ENCODE measurements at places on chromosomes 4 and X. TPM values are rescaled to one million over a fixed set of nuclear protein-coding genes. Genes with fewer than 3 reads are reported as not detected.

DNA sequence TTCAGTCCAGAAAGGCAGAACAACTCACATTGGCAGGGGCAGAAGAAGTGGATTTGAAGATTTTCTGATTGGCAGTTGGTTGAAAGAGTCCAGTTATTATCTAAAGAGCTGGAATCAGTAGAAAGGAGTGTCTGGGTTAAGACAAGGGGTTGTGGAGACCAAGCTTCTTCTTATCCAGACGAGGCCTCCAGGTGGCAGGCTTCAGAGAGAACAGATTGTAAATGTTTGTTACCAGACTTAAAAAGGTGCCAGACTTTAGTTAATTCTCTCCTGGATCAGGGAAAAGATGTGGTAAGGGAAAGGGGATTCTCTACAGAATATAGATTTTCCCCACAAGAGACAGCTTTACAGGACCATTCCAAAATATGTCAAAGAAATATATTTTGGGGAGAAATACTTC, 36.7 kb upstream of the TLR3 start:
- no peak for DNase-seq

GRCh38 chr4:58515226-58515625, 1405.0 kb upstream of the IGFBP7 start:
- no peak for DNase-seq

DNA sequence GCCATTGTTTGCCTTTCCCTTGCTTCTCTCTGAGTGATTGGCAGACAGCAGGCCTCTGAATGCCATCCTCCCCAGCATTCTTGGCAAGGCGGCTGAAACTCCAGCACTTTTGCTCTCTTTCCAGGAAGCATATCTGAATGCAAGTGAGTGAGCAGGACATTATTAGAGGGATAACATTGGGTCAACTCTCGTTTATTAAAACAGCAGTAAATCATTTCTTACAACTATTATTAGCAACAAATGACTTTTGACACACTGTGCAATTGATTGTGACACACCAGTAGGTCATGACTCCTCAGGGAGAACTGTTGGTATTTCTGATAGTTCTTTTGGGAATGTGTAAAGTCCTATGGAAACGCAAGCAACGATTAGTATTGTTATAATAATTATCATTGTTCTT, 103.8 kb downstream of the EFNB1 start:
- peak; percentile 19 for DNase-seq

DNA sequence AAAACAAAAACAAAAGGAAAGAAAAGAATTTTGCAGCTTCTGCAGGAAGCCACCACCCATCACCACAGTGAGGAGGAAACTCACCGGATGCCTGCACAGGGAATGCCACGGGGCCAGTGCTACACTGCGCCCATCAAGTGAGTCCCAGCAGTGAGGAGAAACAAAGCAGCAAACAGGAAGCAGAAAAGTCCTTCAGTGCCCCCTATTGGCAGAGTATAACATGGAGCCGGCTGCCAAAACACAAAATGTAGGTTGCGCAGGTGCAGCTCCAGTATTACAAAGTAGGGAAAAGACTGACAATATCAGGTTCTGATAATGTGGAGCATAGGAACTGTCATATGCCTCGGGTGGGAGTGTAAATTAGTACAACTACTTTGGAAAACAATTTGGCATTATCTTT, 23.3 kb upstream of the SCML2 start:
- no peak for DNase-seq

- DNase-seq = no peak
Observed at GRCh38 chr4:100206850-100207249, 16.6 kb upstream of the DDIT4L start.

GRCh38 chrX:74540635-74541249, 73.7 kb downstream of the RLIM start:
- DNase-seq = no peak

GRCh38 chrX:43605351-43605750, 50.7 kb upstream of the MAOA start:
- no peak for DNase-seq

DNA sequence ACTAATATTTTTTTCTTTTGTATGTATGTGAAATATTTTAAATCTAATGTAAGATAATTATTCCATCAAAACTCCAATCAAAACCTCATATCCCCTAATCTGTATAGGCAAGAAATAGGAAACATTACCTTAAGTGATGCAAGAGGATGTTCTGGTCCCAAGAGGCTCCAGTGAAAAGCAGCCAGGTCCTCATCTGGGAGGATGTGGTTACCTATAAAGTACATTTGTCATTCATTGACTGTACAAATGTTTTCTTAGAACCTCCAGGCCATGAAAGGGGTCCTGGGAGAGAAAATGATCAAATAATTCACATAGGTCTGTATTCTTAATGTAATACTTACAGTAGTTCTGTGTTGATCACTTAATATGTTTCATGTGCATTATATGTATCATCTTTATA, 25.5 kb downstream of the FAM120C start:
- no peak for DNase-seq

- no peak for DNase-seq
Observed at GRCh38 chr4:126221282-126221681, 906.5 kb downstream of the FAT4 start.

- DNase-seq = no peak
Observed at GRCh38 chr4:130393642-130394041, 1297.7 kb downstream of the C4orf33 start.

GRCh38 chr4:62952366-62952765, 1456.9 kb downstream of the TECRL start:
- no peak for DNase-seq

DNA sequence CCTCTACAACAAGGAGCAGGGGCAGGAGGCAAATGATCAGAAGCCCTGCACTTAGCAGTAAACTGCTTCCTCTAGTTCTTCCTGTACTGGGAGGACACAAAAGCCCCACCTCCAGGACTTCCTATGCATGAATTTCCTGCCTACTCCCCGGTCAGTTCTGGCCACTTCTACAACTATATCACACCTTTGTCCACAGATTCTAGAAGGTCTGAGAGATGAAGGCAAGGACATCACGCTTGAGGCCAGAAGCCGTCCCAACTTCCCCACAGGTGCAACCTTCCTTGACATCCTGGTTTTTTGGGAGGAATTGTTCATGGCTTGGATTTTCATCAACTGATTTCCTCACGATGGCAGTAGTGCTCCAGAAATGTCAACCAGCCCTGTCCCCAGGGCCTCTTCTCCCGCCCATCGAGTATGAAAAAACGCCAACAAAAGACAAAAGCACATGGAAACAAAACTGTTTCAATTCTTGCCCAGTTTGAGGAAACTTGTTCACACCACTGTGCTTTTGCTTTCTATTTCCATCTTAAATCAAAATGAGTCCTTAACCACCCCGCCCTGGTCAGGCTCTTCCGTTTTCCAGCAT, 206.5 kb upstream of the STK26 start:
- DNase-seq = peak; percentile 87

GRCh38 chr4:74228691-74229640, 71.0 kb downstream of the MTHFD2L start:
- DNase-seq = peak; percentile 59

DNA sequence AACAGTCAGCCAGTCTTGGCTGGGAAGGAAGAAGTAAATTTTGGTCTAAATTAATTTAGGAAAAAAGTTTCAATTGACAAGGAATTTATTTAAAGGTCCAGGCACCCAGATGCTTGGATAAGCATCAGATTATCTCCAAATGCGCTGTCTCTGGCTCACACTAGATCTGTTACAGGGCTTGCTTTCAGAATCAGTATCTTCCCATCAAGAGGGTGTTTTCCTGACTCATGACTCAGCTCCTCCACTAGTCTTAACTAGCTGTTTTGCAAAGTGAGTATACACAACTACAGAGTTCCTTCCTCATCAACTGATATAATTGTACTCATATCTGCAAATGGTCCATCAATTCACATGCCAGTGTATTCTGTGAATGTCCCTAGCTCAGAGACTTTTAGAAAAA, 482.1 kb upstream of the CPEB2 start:
- DNase-seq = no peak

GRCh38 chr4:160877087-160877790, 1286.6 kb downstream of the FSTL5 start:
- no peak for DNase-seq

DNA sequence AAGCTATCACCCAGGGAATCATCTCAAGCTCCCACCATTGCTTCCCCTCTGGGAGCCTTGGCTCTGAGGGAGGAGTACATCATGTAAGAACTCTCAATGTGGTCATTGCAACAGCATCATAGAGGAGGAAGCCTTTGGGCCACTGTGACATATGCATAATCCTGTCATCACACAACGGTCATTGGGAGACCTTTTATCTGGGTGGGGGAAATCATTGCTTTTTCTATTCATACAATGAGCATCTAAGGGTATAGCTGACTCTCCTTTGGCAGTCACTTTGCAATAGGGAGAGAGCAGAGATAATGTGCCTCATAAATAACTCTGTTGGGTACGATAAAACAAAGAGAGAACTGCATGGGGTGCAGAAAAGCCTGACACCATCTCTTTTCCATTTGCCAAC, 155.2 kb upstream of the KCNIP4 start:
- no peak for DNase-seq

DNA sequence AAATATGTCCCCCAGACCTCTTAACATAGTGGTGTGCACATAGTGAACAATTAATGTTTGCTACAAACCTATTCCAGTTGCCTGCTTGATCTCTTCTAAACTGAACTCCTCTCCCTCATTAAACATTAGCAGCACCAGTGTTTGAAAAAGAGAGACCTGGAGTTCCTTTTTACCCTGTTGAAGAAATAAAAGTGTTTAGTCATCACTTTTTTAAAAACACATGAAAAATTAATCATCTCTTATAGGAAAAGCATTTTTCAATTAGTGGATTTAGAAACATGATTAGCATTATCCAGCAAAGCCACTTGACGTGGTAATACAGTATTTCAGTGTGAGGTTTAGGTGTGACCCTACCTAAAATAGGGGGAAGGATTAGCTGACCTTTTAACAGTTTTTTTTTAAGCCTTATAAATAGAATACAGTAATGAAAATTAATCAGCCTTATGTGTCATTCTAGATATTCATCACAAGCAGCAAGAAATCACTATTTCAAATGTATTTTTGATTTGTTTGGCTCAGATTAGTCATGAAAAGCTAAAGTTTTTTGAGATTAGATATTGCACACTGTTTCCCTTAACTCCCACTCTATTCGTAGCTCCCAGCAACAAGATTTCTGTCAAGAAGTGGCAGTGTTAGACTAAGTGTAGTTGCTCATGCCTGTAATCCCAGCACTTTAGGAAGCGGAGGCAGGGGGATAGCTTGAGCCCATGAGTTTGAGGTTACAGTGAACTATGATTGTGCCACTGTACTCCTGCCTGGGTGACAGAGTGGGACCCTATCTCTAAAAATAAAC, 26.2 kb downstream of the CUL4B start:
- no peak for DNase-seq

GRCh38 chr4:128338634-128339355, 51.2 kb upstream of the PGRMC2 start:
- no peak for DNase-seq

- DNase-seq = no peak
Observed at GRCh38 chr4:79292008-79292407, 33.9 kb downstream of the NAA11 start.

DNA sequence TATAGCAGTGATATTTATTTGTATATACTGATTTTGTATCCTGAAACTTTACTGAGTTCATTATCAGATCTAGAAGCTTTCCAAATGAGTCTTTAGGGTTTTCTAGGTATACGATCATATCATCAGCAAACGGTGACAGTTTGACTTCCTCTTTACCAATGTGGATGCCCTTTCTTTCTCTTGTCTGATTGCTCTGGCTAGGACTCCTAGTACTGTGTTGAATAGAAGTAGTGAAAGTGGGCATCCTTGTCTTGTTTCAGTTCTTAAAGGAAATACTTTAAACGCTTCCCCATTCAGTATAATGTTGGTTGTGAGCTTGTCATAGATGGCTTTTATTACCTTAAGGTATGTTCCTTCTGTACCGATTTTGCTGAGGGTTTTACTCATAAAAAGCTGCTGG, 37.5 kb downstream of the CBR4 start:
- DNase-seq = no peak

DNA sequence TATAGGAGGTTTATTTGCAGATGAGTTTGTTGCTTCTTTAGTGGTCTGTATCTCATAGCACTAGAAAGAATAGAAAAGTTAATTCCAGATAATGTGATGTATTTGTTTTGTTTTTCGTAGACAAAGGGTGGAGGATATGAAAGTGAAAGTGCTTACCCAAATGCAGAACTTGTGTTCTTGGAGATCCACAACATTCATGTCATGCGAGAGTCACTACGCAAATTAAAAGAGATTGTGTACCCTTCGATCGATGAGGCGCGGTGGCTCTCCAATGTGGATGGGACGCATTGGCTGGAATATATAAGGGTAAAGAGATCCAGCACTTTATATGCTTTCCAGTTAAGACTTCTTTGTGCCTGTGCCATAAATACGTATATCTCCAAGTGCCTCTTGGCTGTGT, 43.3 kb downstream of the MTMR1 start:
- no peak for DNase-seq

DNA sequence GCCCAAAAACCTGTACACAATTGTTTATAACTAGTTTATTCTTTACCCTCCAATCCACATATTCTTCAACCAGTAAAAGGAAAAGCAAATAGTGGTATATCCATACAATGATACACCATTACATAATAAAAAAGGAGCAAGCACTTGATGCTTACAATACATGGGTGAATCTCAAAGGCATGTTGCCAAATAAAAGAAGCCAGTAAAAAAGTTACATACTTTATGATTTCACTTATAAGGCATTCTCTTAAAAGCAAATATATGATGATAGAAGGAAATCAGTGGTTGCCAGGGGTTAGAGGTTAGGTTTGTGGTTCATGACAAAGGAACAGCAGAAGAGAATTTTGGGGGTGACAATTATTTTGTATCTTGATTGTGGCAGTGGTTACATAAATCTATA, 896.1 kb upstream of the LCORL start:
- DNase-seq = no peak

- DNase-seq = peak; percentile 49
Observed at GRCh38 chr4:108141213-108141950, 27.4 kb downstream of the LEF1 start.

GRCh38 chrX:78327370-78328086, at the start of gene CYSLTR1:
CYSLTR1 (minus strand) TSS chrX:78327611; CDS start chrX:78273746, 53,865 bp downstream.
- DNase-seq = no peak

ZNF157 gene
- polyA plus RNA-seq = 1.1 TPM

ZNF711 gene
- polyA plus RNA-seq = 75.4 TPM

CSAG2 gene
- not detected for polyA plus RNA-seq

ADH1C gene
- polyA plus RNA-seq = 124 TPM

FGF2 gene
- polyA plus RNA-seq = 6.3 TPM

KCNIP4 gene
- 12.2 TPM for polyA plus RNA-seq

GPR34 gene
- 4.4 TPM for polyA plus RNA-seq

SPIN2A gene
- polyA plus RNA-seq = 4.3 TPM
